ENCODE measurements at places on chromosomes 3 and 15. TPM values are rescaled to one million over a fixed set of nuclear protein-coding genes. Genes with fewer than 3 reads are reported as not detected.

DNA sequence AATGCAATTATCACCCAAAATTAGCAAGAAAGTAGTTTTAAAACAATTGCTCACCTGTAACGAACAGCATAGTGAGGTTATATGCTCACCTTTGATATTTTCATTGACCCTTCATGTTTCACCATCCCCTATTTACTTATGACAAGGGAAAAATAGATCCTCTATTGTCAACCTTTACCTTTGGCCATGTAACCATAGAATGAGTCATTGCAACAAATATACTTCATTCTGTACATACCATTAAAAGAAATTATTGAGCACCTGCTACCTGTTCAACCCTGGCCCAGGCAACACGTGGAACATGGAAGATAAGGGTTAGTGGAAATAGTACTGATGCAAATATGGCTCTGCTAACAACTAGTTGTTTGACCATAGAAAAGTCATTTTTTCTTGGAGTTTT lies 20.2 kb downstream of the LSAMP start:
- DNase-seq = no peak

DNA sequence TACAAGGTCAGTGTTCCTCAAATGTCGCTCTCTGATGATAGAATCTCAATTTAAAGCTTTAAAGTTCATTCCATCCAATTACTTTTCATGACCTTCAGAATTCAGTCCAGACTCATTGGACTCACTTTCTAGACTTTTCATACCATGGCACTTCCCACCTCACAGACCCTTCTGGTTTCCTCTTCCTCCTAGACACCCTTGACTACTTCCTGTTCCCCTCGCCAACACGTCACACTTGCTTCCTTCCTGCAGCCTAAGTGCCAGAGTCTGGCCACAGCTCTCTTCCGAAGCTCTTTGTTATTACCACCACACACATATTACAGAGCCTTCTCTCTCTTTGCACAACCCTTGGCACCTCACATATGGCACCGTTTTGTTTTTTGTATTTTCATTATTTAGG lies 59.1 kb upstream of the UMPS start:
- no peak for DNase-seq

DNA sequence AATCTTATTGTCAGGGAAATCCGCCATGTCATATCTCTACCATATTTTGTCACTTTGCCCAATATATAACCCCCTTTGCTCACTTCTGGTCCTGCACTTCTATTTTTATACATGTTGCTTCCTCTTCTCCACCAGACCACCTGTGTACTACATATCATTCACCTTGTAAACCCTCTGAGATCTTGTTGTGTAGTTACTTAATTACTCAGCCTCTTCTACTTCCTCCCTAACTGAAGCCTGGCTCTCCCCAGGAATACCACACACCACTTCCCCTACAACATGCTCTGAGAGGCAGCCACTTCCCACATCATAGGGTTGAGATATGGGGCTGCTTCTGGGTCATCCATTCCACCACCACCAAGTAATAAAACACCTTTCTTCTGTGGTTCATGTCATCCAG lies 10.0 kb downstream of the HEXA start:
- peak; percentile 50 for DNase-seq

- DNase-seq = no peak
These were observed 14.2 kb downstream of the LRRC31 start for GRCh38 chr3:169855514-169855913.

The SRGAP3 gene
- total RNA-seq = 0.84 TPM

The SLC28A2 gene
- not detected for total RNA-seq

The MCF2L2 gene
- total RNA-seq = 3.5 TPM
